Activated T-helper 1 cell treated with anti-CD3 and anti-CD28 coated beads, Interleukin-12 subunit alpha, Interleukin-12 subunit beta, Interleukin-2, Interleukin-4 antibody, amounts not matched to agents 30 ng/mL and 10 ng/mL and 1 ng/mL, durations not matched to agents 14 hours and 24 hours and 36 hours (primary cell): ENCODE measurements at places on chromosomes 12 and 14. TPM values are rescaled to one million over a fixed set of nuclear protein-coding genes. Genes with fewer than 3 reads are reported as not detected.

TRHDE gene
- not detected in 2 replicates for total RNA-seq

DNA sequence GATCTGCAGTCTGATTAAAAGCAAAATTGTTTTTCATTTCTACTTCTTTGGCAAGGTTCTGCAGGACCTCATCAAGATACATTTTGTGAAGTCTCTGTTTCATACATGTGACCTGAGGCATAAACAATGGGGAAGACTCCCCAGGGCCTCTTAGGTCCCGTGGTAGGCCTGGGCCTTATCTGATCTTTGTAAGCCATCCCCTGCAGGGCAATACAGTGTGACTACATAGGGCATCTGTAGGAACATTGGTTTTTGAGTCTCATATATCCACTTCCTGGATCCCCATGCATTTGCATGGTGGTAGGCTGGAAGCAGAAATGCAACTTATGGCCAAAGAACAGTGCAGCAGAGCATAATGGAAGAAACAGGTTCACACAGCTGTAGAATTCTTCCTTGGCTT is 6.0 kb downstream of the FAR2 start:
- no peak for DNase-seq

- no peak for DNase-seq
Observed at GRCh38 chr14:105012171-105012985, 8.5 kb downstream of the CDCA4 start.

- DNase-seq: no peak
Observed at GRCh38 chr14:77219591-77219990, 38.0 kb downstream of the TMEM63C start.

DNA sequence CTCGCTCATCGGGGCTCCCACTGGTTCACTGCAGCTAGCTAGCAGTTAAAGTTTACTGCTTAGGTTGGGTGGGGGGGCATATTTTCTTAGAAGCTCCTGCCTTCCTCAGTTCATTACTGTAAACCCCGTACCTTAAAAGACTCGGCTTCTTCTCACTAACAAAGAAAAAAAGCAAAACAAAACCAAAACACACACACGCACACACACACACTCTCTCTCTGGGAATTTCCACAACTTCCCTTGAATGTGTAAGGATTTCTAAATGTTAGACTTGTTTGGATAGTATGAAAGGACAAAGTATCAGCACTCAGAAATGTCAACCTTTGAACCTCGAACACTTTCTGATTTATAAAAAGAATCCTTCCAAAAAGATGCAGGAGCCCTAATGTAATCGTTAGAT is 927 bp downstream of the PTHLH start:
- no peak for DNase-seq

GRCh38 chr12:60832290-60832689 is 1236.5 kb downstream of the SLC16A7 start:
- DNase-seq: no peak

NR2C1 gene
- 26.1 and 27.3 TPM in 2 replicates for total RNA-seq

- no peak for DNase-seq
Observed at GRCh38 chr12:131499160-131499863, 211.6 kb upstream of the SFSWAP start.

DNA sequence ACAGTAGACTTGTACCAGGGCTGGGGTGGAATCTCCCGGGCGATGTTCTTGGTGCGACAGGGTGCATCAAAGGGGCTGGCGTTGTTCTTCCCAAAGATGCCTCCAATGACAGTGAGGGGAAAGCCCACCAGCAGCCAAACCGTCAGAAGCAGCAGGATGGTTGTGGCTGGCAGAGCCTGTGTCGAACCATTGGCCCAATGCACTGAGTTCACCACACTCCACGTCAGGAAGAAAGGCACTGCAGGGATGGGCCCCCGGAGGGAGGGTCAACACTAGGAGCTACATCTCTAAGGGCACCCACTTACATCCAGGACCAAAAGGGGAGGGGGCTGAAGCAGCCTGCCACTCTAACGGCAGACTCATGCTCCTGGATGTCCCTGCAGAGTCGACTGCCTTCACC is 1.8 kb upstream of the IPO4 start:
- no peak for DNase-seq

DNA sequence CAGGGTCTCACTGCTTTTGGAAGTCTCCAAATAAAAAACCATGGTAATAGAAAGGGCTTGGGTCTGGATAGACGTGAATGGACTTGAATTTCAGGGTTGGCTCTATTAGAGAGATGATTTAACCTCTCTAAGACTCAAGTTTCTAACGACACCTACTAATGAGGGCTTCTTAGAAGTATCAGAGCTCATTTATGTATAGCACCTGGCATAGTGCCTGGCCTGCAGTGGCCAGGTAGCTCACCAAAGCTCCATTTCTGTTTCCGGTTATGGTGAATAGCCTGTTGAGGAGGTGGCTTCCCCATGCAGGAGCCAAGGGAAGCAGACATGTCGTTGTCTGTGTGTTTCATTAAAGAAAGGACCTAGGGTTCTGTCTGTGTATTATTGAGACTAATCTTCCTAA is 108.6 kb downstream of the ETV6 start:
- no peak for DNase-seq

IAPP gene
- total RNA-seq: not detected in 2 replicates

DNA sequence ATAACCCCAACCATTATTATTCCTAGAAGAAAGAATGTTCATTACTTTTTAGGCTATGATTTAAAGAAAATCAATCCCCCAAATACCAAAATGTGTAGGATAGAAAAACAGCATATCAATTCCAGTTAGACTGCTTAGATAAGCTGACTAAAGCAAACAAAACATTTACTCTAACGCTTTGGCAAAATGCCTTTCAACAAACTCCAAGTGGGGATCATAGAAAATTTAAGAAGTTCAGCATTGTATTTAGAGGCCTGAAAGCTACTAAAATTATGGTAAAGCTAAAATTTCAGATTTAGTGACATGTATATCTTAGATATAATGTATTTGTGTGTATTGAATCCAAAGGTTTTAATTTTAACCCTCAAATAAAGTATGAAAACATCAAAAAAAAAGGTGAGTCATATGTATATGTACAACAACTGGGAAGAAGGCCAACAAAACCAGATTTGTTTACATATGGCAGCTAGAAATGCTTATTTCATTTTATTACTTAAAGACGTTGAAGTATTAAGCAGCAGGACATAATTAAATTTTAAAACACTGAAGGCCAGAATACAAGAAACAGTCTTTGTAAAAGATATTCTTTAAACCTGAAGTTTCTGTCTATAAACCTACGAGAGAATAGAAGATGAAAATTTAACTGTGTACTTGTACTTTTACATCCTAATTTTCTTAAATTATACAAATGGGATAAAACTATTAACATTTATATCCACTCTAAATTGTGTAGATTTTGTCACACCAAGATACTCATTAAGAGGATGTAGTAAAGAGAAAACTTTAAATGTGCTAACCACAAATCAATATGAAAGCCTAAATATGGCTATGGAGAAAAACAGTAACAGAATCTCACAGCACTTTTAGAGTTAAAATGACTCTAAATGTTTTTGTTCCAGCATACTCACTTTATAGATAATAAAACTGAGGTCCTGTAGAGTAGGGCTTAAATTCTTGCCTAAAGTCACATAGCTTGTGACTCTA is 71.4 kb downstream of the SLC41A2 start:
- no peak for DNase-seq

COCH gene
- total RNA-seq: 1.2 and 1.3 TPM in 2 replicates

SRGAP1 gene
- total RNA-seq: 0.03 and 0.05 TPM in 2 replicates

- DNase-seq: no peak
Observed at GRCh38 chr12:47577206-47577989, 128.4 kb downstream of the RPAP3 start.
